ENCODE measurements at places on chromosomes 4 and X.

GRCh38 chr4:139851639-139852038 lies 186.0 kb downstream of the MGST2 start:
- DNase-seq: no peak

DNA sequence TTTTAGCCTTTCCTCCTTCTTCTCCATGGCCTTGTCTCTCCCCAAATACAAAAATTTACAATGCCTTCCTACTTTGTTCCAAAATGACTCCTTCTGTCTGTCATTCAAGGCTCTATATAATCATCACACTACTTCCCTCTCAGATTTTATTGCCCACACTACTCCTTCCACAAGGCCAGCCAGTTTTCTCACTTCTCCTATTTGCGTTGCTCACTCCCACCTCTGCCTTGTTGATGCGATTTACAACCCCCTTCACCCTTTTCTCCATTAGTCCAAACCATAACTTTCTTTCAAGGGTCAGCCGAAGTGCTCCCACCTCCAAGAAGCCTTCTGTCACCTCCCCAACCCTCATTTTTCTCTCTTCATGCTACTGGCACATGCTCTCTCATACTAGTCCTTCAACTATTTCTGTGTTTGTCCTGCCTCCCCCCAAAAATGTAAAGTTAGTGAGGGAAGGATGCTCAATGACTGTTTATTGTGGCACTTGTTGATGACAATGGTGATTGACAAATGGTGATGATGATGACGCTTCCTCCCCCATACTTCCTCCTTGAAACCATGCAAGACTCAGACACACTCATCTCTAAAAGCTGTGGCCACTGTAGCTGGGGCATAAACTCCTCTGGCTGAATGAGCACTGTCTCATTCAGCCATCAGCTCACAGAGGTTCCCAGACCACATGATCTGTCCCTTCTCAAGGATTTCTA lies 2.7 kb upstream of the XKRX start:
- DNase-seq: no peak

- DNase-seq: no peak
These were observed 523.0 kb downstream of the SPRY1 start for GRCh38 chr4:123919576-123920098.

DNA sequence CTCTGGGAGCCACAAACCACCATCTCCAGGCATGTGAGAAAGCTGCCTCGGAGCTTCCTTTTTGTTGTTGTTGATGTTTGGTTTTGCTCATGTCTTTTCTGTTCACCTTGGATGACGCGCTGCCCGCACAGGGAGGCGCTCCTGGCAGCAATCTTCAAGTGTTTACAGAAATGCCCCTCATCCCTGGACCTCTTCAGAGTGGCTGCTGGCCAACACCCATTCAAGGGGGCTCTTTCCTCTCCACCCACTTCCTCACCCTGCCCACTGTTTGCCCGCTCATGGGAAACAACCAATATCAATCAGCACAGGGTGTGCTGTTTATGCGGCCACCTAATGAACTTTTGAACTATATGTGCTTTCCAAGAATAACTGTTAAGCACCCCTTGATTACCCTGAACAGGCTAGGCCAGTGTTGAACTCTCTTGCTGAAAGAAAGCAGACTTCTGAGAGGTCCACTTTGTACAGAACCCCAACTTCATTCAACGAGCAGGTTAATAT lies 355.1 kb upstream of the CLNK start:
- DNase-seq: no peak

GRCh38 chrX:54043541-54044125 lies 640 bp downstream of the PHF8 start:
- DNase-seq: no peak

DNA sequence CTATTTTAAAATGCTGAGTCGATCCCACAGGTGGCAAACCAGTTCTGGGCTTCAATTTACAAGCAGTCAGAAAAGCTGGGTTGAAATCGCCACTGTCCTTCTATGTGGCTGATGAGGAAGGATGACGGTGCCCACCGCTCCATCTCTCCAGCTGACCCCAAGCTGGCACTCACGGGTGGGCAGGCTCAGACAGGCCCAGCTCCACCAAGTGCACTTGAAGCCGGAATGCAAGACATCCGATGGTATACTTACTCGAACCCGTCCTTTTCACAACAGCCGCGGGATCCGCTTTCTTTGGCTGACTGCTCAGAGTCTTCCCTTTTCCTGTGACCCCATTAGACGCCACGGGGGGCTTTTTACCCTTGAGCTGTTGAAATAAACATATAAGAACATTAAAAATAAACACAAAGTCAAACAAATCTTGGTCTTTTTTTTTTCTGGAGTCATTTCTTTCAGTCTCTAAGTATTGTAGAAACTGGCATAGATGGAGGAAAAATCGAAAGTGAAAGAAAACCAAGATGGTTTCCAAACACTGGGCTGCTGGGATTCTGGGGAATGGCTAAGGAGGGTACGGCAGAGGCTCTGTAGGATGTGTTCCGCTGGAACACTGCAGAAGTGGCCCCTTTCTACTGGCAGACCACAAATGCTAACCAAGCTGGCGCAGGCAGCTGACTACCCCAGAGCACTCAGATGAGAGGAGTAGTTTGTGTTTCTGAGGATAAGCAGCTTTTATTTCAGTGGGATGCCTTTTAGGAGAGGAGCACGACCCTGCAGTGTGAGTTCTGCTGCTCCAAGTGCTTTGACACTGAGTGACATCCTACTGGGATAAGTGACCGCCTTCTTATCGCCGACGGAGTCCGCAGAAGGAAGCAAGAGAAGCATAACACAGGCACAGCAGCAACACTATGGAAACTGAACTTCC lies 160.9 kb downstream of the AFAP1 start:
- no peak for DNase-seq

DNA sequence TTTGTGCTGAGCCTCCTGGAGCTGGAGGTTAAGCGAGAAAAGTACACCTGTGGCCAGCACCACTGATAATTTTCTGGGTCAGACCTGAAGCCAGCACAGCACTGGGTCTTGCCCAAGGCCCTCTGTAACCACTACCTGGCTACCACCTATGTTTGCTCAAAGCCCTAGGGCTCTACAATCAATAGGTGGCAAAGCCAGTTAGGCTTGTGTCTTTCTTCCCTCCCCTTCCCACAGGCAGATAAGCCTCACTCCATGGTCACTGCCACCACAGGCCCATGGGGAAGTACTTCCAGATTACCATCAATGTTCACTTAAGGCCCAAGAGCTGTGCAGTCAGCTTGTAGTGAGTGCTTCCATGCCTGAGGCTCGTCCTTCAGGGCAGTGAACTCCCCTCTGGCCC lies 35.2 kb upstream of the ARMCX4 start:
- no peak for DNase-seq

- no peak for DNase-seq
These were observed 24.0 kb downstream of the NPY2R start for GRCh38 chr4:155232432-155232831.

DNA sequence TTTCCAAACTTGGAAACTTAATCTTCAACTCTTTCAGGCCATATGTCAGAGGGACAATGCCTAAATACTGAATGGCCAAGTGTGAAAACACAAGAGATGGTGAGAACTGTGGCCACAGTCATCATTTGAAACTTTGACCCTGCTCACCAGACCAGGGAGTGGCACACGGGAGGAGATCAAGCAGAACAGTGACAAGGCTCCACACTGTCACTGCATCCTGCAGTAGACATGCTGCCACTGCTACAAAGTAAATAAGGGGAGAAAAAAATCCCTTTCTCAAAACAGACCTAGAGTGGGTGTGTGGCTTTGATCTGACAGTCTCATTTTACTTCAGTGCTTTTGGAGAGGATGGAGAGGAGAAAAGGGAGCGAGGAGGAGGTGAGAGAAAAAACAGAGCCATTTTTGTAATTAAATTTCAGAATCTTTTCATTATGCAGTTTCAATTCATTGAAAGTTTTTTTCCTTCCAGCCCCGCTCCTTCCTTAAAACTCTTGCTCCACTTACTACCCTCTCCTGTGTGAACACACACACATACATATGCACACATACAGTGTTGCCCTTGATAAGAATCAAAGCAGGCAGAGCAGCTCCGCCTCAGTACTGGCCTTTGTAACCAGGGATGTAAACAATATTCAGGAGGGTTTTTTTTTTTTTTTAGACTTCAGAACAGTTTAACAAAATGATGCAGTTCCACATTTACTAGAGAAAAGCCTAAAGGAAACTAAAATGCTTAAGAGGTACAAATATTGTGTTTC lies 34.4 kb downstream of the NEXMIF start:
- DNase-seq: no peak

DNA sequence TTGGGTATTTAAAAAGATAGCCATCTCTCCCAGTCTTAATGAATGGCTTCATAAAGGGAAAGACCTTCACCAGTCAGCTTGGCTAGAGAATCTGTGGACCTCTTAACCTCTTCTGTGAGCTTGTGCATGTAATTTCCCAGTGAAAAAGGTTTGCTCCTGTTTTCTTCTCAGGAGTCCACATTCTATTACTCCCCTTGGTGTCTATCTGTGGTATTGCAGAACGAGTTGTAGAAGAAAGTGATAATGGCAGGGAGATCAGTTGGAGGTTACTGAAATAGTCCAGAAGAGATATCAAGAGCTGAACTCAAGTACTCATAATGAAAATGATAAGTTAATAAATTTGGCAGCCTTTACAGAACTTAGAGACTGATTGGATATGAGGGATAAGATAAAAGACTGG lies 16.5 kb upstream of the VAMP7 start:
- no peak for DNase-seq

GRCh38 chrX:56366901-56367300 lies 134.7 kb downstream of the KLF8 start:
- no peak for DNase-seq

DNA sequence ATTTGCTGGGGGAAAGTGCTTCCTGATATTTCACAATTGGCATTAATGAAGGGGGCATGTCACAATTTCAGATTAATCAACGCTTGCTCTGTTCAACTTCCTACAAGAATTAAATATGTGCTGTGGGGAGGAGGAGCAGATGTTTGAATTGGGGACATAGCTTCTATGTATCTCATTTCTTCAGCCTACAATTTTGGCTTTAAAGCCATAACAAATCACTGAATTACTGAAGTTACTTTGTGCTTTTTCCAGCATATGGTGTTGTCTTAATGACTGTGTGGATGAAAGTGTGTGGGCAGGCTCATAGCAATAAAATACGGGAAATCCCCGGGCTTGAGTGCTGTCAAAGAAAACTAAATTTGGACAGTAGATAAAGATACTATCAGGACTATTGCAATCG lies 813 bp downstream of the TLR7 start:
- no peak for DNase-seq

- no peak for DNase-seq
These were observed 430.9 kb downstream of the C4orf33 start for GRCh38 chr4:129526812-129527211.

- no peak for DNase-seq
These were observed 378.7 kb downstream of the C4orf33 start for GRCh38 chr4:129474698-129475097.

DNA sequence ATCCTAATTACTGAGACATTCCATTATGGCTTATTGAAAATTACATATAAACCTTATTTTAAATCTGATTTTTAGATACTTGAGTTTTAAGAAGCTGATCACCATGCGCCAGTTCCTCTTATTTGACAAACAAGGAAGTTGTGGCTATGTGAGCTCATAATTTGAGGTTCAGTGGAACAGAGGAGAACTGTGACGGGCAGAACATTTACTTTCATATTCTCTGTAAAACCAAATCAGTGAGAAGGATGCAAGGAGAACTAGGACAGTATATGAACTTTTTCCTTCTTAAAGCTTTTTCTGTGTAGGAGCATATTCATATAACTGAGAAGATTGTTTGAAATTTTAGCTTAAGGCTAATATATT lies 25.3 kb downstream of the STIM2 start:
- DNase-seq: no peak

DNA sequence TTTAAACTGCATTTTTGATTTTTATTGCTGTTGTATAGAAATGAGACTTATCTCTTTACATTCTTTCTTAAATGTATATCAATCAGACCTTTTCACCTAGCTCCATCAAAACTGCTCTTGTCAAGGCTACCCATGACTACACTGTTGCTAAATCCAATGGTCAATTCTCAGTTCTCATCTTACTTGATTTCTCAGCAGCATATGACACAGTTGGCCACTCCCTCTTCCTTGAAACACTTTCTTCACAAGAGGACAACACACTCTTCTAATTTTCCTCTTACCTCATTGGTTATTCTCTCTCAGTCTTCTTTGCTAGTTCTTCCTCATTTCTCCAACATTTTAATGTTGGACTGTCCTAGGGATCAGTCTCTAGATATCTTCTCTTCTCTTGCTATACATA lies 94.1 kb upstream of the CITED1 start:
- DNase-seq: no peak

DNA sequence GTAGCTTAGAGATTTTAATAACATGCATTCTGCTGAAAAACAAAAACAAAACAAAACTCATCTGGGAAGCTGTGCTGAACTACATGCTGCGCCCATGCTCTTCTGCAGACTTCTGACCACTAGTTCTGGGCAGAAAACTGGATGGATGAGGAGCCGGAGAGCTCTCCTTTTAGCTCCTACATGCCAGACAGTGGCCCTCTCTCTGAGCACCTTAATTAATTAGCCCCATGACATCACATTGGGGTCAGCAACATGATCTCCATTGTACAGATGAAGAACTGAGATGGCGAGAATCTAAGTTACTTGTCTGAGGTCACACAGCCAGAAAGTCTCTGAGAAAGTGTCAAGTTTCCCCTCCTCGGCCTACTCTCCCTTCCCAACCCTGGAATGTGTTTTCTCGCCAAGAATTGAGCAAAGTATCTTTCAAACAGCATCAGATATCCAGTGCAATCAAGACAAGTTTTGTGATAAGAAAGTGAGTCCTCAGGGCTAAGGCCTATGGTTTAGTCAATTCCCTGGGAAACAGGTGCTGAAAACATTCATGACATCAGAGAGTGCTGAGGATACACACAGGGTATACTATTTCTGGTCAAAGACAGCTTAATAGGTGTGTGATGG lies 21.6 kb downstream of the SCD5 start:
- no peak for DNase-seq

GRCh38 chrX:39827951-39828350 lies 269.8 kb downstream of the BCOR start:
- DNase-seq: peak; percentile 26
